Esophagus squamous epithelium (tissue), 5 donors: ENCODE measurements at places on chromosomes 6 and 20.

- no peak for DNase-seq
Measured at GRCh38 chr6:54445207-54445606, 137.0 kb downstream of the TINAG start.

GRCh38 chr6:37556881-37557644, 57.4 kb upstream of the CCDC167 start:
- DNase-seq, result no peak

DNA sequence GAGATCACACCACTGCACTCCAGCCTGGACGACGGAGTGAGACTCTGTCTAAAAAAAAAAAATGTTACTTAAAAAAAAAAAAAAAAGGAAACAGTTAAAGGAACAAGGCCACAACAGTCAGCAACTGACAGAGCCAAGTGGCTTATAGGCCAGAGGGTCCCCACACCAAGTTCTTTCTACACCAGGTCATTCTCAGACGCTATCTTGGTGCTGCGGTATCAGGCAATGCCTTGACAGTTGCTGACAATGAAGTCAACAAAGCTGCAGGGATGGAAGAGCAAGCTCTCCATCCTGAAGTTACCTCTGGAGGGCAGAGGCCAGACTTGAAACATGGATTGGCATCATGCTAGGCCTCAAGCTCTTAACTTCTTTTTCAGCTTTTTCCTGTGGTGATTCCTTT, 31.9 kb downstream of the COMMD7 start:
- no peak for DNase-seq

GRCh38 chr6:74798302-74798701, 407.6 kb downstream of the COL12A1 start:
- no peak for DNase-seq

DNA sequence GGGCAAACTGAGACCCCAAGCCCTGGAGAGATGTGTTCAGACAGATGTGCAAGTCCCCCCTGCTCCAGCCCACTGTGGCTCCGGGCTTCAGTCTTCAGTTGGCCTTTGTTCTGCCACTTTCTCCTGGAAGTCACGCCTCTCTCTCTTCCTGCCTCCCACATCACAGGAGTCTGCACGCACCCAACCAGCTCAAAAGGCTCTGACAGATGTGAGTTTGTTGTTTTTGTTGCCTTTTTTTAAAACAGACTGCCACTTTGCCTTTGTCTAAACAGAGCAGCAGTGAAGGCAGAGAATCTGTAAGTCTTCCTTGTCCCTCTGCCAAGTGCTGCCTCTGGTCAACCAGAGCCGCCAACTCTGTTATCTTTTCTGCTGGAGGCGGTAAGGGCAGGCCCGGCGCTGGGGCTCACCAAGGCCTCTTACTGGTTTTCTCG, 149.7 kb downstream of the TFAP2C start:
- no peak for DNase-seq
